ENCODE measurements at places on chromosomes 6 and 20.

GRCh38 chr20:57622579-57623381 is 2.6 kb upstream of the ZBP1 start:
- DNase-seq, result no peak

- DNase-seq, result no peak
These were observed 69.3 kb downstream of the RCAN2 start for GRCh38 chr6:46421939-46422338.

DNA sequence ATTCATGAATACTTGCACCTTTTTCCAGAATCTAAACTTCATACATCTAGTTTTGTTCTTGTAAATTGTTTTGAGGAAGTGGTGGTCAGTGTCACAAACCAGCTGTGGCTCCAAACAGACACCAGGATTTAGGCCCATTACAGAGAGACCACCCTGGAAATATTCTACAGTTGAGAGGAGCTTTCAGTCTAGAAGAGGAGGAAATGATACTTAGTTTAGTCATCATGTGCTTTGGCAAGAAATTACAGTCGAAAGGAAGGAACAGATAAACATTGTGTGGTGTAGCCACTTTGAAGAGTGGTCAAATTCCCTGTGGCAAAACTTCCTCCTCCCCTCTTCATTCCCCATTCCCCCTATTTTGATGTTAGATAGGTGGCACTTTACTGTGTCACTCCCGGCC is 15.7 kb downstream of the DCBLD1 start:
- no peak for DNase-seq

- no peak for DNase-seq
These were observed 4.9 kb upstream of the FAM83C start for GRCh38 chr20:35297155-35297554.

DNA sequence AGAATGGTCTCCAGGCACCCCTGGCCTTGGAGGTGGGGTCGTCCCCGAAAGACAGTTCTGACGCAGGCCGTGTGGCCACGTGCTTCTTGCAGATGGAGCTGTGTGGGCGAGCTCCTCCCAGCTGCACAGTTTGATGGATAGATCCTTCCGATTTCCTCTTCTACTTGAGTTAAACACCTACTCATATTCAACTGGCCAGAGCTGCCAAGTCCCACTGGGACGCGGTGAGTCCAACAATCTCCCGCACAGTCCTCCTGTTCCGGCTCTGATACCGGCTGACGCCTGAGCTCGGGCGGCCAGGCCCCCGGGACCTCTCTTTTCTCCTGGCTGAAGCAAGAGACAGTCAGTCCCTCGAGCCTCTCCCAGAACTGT is 57.9 kb upstream of the DACT2 start:
- no peak for DNase-seq

GRCh38 chr6:107571354-107571753 is 81.4 kb downstream of the SOBP start:
- no peak for DNase-seq

DNA sequence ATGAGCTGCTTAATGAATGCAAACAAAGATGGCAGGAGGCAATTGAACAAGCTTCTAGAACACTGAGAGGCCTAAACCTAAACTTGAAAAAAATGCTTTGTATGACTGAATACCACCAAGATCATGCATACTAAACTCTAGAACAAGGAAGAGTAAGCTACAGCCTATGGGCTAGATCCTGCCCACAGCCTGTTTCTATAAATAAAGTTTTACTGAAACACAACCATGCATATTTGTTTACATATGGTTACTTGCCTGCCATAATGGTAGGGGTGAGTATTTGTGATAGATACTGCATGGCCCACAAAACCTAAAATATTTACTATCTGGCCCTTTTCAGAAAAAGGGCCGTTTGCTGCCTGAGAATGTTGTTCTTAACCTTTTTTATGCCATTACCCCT is 37.0 kb downstream of the ZFP64 start:
- DNase-seq, result no peak

GRCh38 chr20:549722-550496 is 6.3 kb upstream of the CSNK2A1 start:
- no peak for DNase-seq

DNA sequence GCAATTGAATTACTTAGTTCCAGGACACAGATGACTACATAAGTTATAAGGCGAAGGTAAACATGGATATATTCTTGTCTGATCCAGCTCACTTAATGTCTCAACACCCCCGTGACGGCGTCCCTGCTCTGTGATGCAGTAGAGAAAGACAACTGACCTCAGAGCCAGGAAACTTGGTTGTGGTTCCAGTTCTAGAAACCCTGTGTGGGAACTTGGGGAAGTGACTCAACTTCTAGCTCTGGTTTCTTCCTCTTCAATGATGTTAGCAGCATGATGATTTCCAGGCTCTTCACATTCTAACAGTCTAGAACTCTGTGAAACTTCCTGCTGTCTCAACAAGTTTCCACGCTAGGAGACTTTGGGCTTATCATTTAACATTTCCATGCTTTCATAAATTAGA is 18.4 kb downstream of the LAMA4 start:
- no peak for DNase-seq
